ENCODE measurements at places on chromosomes 4 and X.

DNA sequence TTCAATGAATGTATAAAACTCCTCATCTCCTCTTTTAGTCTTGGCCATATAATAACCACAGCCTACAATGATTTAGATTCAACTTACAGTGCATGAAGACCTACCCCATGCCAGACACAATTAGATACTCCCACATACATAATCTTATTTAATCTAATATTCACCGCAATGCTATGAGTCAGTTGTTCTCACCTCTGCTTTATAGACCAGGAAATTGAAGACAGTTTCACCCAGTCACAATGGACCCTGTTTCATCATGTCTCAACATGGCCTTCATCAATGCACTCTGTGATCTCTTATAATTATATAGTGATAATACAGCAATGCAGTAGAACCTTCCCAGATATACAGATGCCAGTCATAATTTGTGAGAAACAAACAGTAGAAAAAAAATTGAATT, 148.6 kb downstream of the PARM1 start:
- DNase-seq, result no peak

DNA sequence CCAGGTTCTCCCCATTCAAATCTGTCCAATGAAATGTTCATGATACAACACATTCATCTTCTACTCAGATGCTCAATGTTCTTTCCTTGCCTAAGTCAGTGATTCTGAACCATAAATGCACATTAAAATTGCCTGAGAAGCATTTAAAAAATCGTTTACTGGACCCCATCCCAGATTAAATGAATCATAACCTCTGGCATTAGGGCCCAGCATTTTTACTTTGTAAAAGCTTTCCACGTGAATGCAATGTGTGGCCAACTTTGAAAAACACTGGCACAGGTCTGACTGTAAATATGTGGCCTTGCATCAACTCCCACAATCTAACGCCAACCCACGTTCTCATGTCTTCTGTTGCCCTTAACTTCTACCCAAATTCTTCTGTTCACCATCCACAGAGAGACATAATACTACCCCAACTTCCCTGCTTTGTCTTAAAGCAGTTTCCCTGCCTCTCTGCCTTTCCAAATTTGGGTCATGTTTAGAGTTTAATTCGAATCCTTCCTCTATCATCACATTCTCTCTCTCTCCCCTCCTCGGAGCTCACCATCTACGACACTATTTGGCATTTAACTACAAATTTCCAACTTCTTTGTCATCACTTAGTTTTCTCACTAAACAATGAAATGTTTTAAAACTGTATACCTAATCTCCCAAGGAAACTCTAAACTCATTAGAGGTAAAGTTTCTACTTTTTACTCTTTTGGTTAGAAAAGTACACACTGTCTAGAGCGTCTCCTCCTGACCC, 78.7 kb downstream of the PRKG2 start:
- peak; percentile 8 for DNase-seq

GRCh38 chr4:151583157-151583914, 174.4 kb downstream of the FHIP1A start:
- no peak for DNase-seq

DNA sequence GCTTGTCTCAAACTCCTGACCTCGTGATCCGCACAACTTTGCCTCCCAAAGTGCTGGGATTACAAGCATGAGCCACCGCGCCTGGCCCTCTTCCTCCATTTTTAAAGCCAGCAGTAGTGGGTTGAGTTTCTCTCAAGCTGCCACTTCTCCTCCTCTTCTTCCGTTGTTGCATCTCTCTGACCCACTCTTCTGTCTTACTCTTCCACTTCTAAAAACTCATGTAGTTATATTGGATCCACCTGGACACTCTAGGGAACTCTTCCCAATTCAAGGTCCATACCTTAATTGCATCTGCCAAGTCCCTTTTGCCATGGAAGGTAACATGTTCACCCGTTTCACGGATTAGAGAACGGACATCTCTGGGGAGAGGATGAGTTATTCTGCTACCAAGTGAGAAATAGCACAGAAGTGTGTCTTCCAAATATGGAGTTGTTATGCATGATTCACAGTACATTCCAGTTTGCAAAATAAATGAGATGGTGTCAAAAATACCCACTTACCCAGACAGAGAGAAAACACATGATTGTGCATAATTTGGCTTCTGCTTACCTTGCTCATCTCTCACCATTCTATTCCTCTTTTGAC, 51.8 kb downstream of the GBA3 start:
- DNase-seq, result peak; percentile 6

GRCh38 chr4:15657366-15657765, 2.2 kb upstream of the FBXL5 start:
- DNase-seq, result no peak

DNA sequence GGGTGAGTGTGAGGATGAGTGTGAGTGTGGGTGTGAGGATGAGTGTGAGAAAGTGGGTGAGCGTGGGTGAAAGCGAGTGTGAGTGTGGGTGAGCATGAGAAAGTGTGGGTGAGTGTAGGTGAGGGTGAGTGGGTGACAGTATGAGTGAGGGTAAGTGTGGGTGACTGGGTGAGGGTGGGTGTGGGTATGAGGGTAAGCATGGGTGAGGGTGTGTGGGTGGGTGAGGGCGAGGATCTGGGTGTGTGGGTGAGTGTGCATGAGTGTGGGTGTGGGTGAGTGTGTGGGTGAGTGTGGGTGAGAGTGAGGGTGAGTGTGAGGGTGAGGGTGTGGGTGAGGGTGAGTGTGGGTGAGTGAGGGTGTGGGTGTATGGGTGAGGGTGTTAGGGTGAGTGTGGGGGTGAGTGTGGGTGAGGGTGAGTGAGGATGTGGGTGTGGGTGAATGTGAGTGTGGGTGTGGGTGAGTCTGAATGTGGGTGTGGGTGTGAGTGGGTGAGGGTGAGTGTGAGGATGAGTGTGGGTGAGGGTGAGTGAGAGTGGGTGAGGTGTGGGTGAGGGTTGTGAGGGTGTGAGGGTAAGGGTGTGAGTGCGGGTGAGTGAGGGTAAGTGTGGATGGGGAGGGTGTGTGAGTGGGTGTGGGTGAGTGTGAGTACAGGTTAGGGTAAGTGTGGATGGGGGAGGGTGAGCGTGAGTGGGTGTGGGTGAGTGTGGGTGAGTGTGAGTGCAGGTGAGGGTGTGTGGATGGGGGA, 48.9 kb downstream of the ING2 start:
- DNase-seq, result no peak

- DNase-seq, result no peak
These were observed 86.5 kb downstream of the ATG4A start for GRCh38 chrX:108178143-108178498.

DNA sequence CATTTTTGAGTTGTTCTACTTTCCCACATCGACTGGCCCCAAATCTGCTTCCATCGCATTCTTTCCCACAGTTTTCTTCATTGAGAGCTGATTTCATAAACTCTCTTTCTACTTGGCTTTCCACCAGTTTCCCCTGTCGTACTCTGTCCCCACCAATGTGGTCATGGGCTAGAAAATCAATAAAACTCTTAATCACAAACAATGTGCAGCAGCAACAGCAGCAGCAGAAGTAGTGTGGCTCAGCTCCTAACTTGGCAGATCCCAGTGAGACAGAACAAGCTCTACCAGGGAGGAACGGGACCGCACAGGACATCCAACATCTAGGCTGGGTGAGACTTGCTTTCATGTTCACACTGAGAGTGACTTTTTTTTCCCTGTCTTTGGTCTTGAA, 3.1 kb upstream of the SETD7 start:
- no peak for DNase-seq

GRCh38 chrX:9983846-9984245, 16.7 kb downstream of the CLDN34 start:
- no peak for DNase-seq

DNA sequence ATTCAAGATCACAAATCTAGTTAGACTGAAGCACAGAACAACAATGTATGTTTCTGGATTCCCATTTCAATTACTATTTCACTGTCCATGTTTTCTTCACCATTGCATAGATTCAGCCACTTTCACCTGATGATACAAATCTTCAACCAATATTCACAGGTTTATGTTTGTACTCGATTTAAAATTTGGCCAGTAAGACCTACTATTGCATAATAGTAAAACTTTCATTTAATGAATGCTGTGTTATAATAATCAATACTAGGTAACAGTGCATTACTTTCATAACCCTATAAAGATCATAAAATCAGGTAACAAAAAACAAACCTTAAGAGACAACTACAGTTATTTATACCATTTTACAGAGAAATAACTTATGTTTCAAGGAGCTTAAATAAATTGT, 2209.1 kb downstream of the ARAP2 start:
- DNase-seq, result no peak

GRCh38 chrX:46754036-46754435, 4.9 kb downstream of the SLC9A7 start:
- DNase-seq, result no peak

- DNase-seq, result peak; percentile 33
These were observed 99.8 kb downstream of the PPP1R2C start for GRCh38 chrX:42678133-42678532.

- DNase-seq, result peak; percentile 19
These were observed 220.1 kb downstream of the DLG3 start for GRCh38 chrX:70664726-70665125.

DNA sequence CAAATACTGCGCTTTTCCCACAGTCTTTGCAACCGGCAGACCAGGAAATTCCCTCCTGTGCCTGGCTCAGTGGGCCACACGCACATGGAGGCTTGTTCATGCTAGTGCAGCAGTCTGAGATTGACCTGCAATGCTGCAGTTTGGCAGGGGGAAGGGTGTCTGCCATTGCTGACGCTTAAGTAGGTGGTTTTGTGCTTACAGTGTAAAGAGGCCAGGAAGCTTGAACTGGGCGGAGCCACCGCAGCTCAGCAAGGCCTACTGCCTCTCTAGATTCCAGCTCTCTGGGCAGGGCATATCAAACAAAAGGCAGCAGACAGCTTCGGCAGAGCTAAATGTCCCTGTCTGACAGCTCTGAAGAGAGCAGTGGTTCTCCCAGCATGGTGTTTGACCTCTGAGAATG, 390.5 kb upstream of the TECRL start:
- DNase-seq, result no peak

DNA sequence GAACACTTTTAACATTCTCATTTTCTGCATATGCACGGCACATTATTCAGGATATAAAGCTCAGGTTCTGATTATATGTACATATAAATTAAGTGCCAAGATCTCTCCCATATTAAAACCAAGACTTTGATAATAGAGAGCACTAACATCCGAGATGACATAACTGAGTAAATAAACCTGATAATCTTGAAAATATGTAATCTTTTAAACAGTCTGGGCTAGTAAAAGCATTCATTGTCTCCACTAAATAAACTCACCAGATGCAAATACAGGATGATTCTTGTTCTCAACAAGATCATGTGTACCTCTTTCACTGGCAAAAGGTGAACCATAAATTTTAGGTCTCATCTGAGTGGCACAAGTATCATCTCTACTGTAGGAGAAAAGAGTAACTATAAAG, 942.2 kb downstream of the TRAM1L1 start:
- no peak for DNase-seq

GRCh38 chrX:16185725-16186136, 18.4 kb downstream of the MAGEB17 start:
- DNase-seq, result peak; percentile 90

- no peak for DNase-seq
These were observed 20.8 kb upstream of the TMEM185A start for GRCh38 chrX:149652232-149652981.

GRCh38 chrX:867502-867901, 236.9 kb downstream of the SHOX start:
- DNase-seq, result no peak

DNA sequence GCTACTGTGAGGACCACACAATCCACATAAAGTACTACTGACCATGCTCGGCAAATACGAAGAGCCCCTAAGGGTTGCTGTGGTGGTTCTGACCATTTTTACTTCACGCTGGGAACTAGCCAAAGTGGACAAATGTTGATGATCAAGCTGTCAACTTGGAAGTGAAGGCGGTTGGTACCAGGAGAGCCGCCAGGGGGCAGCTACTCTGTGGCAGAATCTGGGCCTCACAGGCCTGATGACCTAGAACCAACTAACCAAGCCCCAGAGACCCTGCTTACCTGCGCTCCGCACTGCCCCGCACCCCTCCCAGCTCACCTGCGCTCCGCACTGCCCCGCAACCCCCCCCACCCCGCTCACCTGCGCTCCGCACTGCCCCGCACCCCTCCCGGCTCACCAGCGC, 5.6 kb downstream of the GAK start:
- DNase-seq, result no peak

- no peak for DNase-seq
These were observed 219.4 kb downstream of the SLC4A4 start for GRCh38 chr4:71558248-71558647.

GRCh38 chr4:86286726-86287125, 73.1 kb downstream of the MAPK10 start:
- no peak for DNase-seq

DNA sequence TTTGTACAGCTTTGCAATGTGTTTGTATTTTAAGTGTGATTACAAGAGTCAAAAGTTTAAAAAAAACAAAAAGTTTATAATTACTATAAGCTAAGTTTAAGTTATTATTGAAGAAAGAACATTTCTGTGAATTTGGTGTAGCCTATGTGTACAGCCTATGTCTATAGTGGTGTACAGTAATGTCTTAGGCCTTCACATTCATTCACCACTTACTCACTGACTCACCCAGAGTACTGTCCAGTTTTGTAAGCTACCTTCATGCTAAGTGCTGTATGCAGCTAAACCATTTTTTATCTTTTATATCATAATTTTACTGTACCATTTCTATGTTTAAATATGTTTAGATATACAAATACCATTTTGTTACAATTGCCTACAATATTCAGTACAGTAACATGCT, 182.3 kb downstream of the RPA4 start:
- DNase-seq, result peak; percentile 17

GRCh38 chrX:74324131-74324530, 20.2 kb downstream of the ZCCHC13 start:
- DNase-seq, result no peak

GRCh38 chr4:5260121-5260520, 208.8 kb downstream of the STK32B start:
- no peak for DNase-seq

DNA sequence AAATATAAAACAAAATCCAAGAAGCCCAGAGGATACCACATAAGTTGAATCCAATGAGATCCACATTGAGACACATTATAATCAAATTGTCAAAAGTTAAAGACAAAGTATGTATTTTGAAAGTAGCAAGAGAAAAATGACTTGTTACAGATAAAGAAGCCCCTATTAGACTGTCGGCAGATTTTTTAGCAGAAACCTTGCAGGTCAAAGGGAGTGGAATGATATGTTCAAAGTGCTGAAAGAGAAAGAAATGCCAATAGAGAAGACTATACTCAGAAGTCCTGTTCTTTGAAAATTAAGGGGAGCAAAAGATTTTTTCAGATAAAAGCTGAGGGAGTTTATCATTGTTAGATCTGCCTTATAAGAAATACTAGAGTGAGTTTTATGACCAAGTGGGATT, 148.9 kb upstream of the EPHA5 start:
- no peak for DNase-seq

GRCh38 chrX:109347632-109348031, 134.3 kb downstream of the GUCY2F start:
- peak; percentile 95 for DNase-seq

Measured in fibroblast of skin of back (primary cell).